Natural killer cell treated with Interleukin-12 subunit alpha and Interleukin-12 subunit beta and Interleukin-15 and Interleukin-18, amount 100 ng/mL, for 72 hours (primary cell): ENCODE measurements at places on chromosomes 2 and 18. TPM values are rescaled to one million over a fixed set of nuclear protein-coding genes. Genes with fewer than 3 reads are reported as not detected.

- DNase-seq: no peak
These were observed 72.0 kb downstream of the DOCK10 start for GRCh38 chr2:224970311-224970710.

DNA sequence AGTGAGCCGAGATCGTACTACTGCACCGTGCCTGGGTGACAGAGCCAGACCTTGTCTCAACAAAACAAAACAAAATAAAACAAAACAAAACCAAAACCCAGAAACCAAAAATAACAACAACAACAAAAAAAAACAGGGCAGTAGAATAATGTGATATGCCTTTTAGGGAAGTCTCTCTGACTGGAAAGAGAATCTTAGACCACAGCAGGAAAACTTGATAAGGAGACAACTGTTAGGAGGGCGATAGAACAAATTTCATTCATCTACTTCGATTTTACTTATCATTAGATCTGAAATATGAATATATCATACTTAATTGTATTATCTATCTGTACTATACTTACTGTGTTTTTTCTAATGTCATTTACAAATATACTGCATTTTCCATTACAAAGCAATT is 109.0 kb upstream of the CNTNAP5 start:
- no peak for DNase-seq

DNA sequence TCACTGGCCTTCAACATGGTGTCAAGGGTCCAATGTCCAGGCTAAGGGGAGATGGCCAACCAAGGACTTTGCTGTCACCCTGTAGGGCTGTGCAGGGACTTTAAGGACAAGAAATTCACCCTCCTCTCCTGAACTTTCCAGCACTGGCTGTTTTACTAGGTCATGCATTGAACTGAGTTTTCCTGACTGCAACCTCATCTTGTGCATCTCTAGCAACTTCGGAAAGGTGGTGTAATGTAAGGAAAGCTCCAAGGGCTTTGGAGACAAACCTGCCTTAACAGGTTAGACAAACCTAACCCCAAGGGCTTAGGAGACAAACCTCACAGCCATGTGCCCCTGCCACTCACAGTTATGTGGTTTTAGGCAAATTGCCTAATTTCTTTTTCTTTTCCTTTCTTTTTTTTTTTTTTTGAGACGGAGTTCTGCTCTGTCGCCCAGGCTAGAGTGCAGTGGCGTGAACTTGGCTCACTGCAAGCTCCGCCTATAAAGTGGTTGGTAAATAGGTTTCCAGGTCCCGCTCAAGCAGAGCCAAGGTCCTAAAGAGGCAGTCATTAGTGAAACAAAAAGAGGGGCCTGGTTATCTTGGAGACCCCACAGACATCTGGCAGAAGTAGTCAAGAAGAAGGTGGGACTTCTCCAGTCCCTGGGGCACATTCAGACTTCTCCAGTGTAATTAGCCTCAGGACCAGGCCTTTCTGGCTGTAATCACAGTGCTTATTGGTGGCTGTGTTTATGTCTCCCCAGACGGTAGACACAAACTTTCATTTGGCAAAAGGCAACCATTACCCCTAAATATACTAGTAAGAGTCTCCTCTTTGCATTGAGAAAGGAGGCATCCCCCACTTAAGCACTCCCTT is 37.6 kb upstream of the PMAIP1 start:
- DNase-seq: no peak

DNA sequence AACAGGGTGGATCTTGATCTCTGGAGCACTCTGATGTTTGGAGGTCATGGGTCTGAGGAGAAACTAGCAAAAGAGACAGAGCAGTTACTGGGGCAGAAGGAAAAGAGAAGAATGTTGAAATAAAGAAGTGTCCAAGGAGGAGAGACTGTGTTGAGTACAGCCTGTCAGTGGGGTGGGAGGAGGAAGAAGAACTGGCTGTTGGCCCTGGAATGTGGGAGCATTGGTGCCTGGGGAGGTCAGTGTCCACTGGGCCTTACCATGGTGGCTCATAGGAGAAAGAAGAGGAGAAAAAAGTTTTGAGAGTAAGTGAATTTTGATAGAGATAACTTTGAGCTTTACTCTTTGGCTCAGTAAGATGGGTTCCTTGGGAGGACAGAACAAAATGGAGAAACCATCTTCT is 499.0 kb downstream of the TXNL1 start:
- no peak for DNase-seq

DNA sequence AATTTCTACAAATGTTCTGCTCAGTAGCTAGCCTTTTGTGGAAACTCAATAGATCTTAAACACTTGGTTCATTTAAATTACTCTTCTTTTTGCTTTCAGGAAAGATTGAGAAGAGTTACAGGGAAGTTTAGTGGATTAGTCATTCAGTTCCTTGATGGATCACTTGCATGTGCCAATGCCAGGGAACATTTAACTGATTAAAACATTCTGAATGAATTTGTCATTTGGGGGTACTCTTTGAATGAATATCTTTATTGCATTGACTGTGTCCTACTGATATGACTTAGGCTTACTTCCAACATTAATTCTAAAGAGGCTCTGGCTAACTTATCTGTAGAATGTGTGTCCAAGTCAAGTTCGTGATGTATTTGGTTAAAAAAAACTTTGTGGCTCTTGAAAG is 199.8 kb downstream of the PLCL1 start:
- DNase-seq: no peak

TMEM87B gene
- 13.2 TPM for total RNA-seq

ACADL gene
- not detected for total RNA-seq

DNA sequence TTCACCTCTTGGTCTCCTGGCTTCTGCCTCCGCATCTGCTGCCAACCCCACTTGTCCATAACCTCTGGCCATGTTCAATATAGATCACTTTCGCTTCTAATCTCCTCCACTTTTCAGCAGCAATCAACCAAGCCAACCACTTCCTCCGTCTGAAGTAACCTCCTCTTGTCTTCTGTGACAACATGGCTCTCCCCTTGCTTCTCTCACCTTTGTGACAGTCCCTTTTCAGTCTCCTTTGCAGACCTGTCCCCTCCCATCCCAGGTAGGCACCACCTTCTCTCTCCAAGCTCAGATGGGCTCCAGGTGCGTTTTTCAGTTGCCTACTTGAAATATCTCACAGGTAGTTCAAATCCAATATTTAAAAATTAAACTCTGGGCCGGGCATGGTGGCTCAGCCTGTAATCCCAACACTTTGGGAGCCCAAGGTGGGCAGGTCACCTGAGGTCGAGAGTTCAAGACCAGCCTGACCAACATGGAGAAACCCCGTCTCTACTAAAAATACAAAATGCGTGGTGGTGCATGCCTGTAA is 4.7 kb upstream of the PSD4 start:
- DNase-seq: peak; percentile 66

GLI2 gene
- total RNA-seq: 0.38 TPM

MOGAT1 gene
- not detected for total RNA-seq

GRCh38 chr2:240513549-240514287 is 44.1 kb downstream of the ANKMY1 start:
- peak; percentile 85 for DNase-seq

DNA sequence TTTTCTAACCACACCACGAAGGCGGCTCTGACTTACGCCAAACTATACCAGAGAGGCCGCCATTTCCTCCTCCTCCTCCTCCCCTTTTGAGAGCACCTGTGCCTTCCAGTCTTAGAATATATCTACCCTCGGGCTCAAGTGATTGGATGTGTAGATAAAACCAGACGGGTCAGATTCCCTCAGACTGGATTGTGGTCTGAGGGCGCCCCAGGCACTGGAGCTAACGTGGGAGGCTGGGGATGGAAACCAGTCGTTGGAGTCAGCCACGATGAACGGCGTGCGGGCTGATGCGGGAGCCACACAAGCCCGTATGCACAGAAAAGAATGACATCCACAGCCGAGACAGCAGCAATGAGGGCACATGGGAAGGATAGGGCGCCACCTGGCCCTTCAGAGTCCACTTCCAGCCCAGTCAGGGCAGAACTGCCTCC is 12.3 kb upstream of the ODC1 start:
- DNase-seq: no peak

DAPL1 gene
- not detected for total RNA-seq

DNA sequence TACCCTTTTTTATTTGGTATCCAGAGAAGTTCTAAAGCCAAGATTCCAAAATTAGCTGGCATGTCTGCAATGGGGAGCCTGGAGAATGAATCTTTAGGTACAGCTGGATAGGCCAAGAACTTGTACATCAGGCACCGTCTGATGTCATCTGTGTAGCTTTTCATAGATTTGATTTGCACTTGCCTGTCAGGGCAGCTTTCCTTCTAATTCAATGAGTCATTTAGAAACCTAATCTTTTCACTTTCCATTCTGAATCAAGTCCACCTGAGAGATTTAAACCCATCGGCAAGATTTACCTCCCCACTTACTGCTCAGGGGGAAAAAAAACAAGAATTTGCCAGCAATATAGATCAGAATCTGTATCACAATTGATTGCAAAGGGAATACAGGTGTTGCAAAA is 60.9 kb upstream of the ACAA2 start:
- DNase-seq: no peak

ZAP70 gene
- total RNA-seq: 191 TPM

DNA sequence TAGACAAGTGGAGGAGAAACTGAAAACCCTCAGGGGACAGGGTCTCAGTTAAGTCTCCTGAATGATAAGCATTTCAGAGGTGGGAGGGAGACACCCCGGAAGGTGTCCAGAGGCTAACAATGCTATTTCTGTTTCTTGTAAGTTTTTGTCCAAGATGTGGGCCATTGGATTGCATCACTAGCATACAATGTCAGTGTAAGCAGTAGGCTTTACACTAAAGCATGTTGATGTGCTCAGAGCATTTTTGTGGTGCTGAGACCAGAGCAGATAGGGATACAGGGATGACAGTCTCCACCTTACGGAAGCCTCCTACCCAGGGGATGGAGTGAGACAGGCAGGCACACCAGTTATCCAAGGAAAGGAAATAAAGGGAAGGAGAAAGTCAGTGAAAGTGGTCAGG is 2.2 kb upstream of the IL1R1 start:
- DNase-seq: no peak

GRCh38 chr2:70958759-70959158 is 19.7 kb upstream of the ANKRD53 start:
- no peak for DNase-seq

- DNase-seq: no peak
These were observed 222.3 kb downstream of the IKZF2 start for GRCh38 chr2:212929116-212929515.

CCDC74B gene
- 1.7 TPM for total RNA-seq

EMILIN2 gene
- total RNA-seq: 20.8 TPM

GRCh38 chr2:53896864-53897263 is 37.1 kb upstream of the GPR75 start:
- DNase-seq: no peak

DNA sequence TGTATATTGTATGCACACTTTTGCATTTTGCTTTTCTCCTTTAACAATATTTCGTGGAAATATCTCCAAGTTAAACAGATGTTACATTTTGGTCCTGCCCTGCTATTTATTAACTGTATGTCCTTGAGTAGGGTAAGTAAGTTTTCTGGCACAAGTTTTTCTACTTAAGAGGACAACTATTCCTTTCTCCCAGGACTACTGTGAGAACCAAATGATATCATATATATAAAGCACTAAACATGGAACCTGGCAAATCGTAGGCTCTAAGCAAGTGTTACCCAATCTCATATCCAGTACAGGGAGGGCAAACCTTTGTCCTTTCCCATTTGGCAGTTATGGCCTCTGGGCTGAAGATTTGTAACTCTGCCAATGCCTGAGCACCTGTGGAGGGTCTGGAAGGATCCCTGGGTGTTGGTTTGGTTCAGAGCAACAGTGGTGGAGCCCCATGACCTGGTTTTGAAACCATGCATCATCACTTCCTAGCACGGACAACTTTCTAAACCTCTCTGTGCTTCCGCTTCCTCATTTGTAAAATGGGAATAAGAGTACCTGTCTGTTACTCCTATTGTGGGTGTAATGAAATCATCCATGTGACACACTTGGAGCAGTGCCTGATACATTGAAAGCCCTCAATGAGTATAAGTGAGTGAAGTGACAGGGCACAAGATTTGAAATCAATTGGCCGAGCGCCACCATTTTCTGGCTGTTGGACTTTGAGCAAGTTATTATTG is 28.3 kb upstream of the ICOS start:
- DNase-seq: no peak

- no peak for DNase-seq
These were observed 725.6 kb upstream of the ID2 start for GRCh38 chr2:7956126-7956689.

DNA sequence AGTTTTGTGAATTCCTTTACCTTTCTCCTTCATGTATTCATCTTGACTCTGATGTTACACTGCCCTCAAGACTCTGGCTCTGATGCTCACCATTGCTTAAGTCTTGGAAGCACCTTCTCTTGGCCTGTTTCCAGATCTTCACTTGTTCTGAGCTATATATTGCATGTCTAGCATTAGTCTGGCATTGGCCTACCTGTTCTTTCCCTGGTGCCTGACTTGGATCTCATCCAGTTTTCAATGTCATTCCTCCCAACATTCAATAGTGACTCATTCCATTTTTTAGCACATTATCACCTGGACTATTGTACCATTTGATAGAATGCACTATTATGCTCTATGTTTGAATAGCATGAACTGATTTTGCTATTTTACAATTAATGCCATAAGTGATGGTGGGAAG is 127.3 kb upstream of the NYAP2 start:
- DNase-seq: no peak

KLF7 gene
- total RNA-seq: 13.3 TPM

DNA sequence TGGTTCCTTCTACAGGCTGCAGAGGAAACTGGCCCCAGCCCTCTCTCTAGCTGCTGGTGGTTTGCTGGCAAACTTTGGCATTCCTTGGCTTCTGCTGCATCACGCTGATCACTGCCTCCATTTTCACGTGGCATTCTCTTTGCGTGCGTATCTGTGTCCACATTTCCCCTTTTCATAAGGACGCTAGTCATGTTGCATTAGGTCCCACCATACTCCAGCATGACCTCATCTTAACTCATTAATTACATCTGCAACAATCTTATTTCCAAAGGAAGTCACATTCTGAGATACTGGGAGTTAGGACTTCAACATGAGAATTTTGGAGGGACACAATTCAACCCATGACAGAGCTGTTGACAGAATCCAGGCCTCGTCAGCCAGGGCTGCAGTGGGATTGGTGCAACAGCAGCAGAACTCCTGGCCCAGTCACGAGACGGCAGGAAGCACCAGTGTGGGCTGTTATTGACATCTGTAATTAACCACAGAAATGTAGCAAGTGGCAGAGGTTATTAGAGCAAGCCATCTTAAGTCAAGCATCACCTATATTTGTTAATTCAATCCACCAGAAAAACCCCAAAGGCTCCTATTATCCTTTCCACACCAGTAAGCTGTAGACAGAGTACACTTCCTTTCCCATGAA is 132.4 kb downstream of the TMEM163 start:
- no peak for DNase-seq
